Calu3 (cell line): ENCODE measurements at places on chromosomes 7 and 10. TPM values are rescaled to one million over a fixed set of nuclear protein-coding genes. Genes with fewer than 3 reads are reported as not detected.

MRPL32 gene
- total RNA-seq = 86.4 and 87.8 TPM in 2 replicates

DNA sequence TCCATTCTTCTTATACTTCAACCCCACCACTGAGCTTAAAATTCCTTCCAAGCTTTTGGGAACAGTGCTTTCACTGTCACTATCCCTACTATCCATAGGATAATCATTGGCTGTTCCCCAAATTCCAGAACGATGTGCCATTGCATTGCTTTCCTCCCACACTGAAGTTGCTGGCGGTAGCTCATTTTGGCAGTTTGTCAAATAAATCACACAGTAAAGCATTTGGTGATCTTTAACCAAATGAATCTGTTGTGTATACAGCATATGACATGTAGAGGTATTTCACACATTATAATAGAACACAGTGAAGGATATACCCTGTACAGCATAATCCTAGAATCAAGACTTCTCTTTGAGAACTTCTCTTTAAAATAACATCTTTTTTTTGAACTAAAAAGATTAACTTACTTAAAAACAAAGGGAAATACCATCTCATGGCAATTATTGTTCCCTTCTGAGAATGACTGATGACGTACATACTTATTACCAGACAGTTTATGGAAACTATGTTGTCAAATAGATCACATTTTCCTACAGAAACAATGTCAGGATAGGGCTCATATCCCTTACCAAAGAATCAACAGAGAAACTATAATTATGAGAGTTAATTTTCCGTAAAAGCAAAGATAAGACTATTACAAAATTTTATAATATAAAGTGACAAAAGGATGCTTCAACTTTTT is 93.6 kb downstream of the CTNNA3 start:
- no peak for DNase-seq

GRCh38 chr7:141122736-141123135 is 48.9 kb downstream of the TMEM178B start:
- no peak for DNase-seq

- DNase-seq = peak; percentile 82
Observed at GRCh38 chr10:128047351-128047750, 78.9 kb downstream of the MKI67 start.
